NB4 (cell line): ENCODE measurements at places on chromosomes 13 and 19.
A peak's percentile ranks its signal among the peaks of the same experiment; 100 is the strongest.

DNA sequence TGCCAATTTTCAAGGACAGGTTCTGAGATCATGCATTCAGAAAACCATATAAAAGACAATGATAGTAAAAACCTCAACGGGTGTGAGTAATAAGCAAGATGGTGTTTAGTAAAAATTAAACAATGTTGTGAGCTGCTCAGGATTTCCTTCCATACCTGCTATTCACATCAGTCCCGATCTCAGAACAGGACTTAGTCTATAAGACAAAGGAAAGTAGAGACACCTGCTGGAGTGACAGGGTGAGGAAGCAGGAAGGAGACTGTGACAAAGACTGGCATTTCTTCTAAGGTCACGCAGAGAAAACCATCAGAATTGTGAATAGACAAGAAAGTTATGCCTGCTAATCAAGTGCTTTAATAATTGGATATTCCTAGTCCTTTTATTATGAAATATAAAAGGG, 648.0 kb downstream of the DACH1 start:
- DNase-seq: peak; percentile 27

DNA sequence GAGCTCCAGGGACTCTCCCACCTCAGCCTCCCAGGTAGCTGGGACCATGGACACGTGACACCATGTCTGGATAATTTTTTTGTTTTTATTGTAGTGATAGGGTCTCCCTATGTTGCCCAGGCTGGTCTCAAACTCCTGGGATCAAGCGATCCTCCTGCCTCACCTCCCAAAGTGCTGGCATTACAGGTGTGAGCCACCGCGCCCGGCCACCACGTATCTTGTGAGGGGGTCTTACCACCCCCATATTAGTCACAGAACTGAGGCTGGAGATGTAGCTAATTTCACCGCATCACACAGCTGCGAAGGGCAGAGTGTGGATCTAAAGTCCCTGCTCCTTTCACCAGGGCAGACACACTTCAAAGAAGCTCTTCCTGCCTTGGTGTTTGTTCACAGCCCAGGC, 211.8 kb upstream of the SOX1 start:
- no peak for DNase-seq

DNA sequence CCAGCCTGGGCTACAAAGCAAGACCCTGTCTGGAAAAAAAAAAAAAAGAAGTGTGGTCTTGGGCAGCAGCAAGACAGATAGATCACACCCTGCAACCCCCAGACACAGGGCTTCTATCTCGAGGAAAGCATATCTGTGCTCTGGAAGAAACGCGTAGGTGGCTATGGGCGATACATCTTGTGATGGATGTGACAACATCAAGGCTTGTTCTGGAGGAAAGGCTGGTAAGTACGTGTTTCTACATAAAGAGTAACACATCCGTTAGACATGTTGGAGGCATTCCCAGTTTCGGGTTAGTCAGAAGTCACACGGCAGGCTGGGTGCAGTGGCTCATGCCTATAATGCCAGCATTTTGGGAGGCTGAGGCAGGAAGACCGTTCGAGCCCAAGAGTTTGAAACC, 6.6 kb upstream of the DHDH start:
- no peak for DNase-seq

GRCh38 chr13:48132961-48133360, 38.1 kb upstream of the MED4 start:
- no peak for DNase-seq
